ENCODE measurements at places on chromosomes 13 and 19.

GRCh38 chr13:27665333-27665732 is 43.6 kb downstream of the POLR1D start:
- DNase-seq = no peak

DNA sequence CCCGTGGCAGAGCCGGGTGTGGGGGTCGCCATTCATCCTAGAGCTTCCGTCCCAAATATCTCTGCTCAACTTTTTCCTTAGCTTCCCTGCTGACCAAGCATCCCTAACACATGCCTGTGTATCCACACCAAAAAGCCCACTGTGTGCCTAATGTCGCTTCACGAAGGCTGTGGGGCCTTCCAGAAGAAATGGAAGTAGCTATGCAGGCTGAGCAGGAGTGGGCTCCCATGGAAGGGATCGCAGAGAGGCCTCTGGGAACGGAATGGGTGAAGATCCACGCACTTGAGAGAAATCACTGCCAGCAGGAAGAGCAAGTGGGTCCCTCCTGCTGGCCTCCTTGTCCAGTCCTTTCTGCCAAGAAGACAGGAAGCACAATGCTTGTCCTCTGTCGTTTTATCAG is 136.0 kb downstream of the SOX1 start:
- DNase-seq = no peak

DNA sequence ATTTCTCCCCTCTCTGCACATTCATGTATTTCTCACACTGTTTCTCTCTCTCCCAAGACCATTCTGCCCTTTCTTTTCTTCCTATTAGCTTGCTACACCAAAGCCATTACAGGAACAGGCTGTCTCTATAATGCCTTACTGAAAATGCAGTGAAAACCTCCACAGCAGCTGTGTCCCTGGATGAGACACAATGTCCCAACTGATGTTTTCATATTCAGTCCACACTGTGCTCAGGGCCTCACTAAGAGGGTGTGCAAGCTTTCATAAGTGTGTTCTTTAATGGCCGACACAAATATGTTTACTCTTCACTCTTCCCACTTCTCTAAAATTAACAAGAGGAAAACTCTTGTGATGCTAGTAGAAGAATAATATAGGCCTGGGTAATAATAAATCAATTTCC is 163.4 kb downstream of the KCTD12 start:
- no peak for DNase-seq

DNA sequence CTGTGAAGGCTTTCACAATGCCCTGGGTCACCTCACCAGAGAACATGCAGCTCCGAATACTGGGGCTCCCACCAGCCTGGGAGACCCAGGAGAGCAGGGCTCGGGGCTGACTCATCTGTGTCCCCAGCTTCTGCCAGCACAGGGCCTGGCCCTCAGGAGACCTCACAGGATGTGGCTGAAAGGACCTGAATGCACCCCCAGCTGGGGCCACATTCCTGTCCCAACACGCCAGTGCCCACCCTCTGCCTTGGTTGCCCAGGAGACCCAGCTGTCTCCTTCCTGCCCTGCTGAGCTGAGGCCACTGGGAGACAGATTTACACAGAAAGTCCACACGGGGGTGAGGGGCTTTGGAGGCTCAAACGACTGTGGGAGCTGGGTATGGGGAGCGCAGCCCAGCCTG is 11.9 kb downstream of the BCAT2 start:
- DNase-seq = no peak

DNA sequence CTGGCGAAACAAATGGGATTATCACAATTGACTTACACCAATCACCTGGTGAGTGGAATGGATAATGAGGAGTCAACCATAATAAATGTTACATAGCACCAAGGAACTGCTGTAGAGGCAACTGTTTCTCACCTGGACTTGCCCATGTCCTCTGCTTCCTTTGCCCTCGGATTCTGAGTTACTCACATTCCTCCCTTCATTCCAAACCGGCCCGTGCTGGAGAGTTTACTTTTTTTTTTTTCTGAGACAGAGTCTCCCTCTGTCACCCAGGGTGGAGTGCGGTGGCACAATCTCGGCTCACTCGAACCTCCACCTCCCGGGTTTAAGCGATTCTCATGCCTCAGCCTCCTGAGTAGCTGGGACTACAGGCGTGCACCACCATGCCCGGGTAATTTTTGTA is 41.5 kb upstream of the TSC22D1 start:
- DNase-seq = no peak

DNA sequence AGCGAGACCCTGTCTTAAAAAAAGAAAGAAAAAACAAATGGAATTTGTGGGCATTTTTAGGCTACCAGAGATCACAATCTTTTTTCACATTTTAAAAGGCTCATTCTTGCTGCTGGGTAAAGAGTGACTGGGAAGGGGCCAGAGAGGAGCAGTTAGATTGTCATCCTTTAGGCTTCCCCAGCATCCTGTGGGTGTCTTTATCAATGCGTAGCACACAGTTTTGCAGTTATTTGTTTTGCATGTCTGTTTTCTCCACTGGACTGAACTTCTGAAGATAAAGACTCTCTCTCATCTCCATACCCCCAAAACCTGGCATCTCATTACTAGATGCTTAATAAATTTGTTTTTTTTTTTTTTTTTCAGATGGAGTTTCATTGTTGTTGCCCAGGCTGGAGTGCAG is 2.1 kb upstream of the UTP14C start:
- no peak for DNase-seq

GRCh38 chr19:34256835-34257558 is 2.6 kb downstream of the GARRE1 start:
- DNase-seq = no peak

- no peak for DNase-seq
Observed at GRCh38 chr13:45943120-45943519, 91.6 kb upstream of the SIAH3 start.

GRCh38 chr13:45700971-45701900 is 884 bp upstream of the CBY2 start:
- no peak for DNase-seq

DNA sequence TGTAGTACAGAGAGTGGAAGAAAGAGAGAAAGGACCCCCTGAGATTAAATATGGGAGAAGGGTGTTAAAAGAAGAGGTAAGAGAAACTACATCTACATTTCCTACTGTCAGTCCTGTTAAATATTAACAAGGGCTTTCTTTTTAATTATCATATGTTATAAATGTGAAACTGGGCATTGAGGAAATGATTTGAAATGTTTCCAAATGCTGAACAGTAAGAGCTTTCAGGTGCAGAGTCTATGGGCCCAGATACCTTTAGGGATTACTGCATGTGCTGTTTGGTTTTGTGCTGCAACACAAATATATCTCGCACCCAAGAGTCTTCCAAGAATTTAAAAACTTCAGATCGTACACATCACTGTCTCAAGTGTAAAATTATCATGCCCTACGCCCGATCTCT is 176.3 kb downstream of the RBM26 start:
- no peak for DNase-seq

GRCh38 chr13:98265692-98266551 is 88.9 kb upstream of the RNF113B start:
- no peak for DNase-seq

DNA sequence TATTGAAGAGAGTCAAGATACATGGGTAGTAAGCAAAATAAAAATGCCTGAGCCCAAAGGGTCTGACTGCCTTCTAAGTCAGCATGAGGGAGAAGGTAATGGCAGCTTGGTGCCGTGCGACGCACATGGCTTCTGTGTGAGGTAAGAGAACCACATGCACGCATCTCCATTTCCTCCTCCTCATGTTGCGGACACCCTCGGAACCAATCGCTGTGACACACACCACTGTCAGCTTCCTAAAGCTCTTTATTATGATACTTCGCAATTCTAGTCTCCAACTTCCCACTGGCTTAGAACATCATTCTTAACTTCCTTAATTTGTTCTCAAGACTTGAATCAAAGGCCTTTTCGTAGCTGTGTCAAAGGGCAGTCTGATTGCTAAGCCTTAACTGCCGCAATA is 170.1 kb downstream of the OXGR1 start:
- DNase-seq = no peak

DNA sequence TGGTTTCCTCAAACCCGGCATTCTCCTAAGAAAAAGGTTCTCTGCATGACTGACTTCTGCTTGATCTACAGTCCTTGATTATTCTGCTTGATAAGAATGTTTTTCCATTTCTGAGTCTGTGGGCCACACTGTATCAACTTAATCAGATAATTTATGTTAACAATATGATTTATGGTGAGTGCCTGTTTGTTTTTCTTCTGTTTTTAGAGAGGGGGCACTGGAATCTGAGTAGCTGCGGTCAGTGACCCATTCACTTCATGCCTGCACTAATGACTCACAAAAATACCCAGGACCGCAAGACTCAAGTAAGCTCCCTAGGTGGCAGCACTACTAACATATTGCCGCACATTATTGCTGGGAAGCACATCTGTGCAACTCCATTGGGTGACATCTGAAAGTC is 542.3 kb upstream of the ATXN8OS start:
- peak; percentile 63 for DNase-seq

DNA sequence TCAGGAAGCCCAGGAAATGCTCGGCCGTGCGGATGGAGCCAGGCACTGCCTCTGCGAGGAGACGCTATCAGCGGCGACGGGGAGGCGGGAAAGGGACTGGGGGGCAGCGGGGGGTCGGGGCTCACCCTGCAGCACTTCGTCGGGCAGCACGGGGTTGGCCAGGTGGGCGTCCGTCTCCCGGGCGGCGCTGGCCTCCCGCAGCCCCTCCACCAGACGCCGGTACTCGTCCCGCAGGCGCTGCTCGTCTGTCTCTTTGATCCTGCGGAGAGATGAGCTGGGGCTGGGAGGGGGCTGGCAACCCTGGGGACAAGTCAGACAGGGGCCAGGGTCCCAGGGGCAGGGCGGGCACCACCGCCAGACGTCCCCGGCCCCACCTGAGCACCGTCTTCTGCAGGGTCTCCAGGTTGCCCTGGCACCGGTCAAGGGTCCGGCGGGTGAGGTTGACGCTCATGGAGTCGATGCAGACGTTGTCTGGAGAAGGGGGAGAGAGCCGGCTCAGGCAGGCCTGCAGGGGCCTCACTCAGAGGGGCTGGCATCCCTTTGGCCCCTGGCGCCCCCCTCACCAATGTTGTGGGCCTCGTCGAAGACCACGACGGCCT is 6.4 kb downstream of the ERCC2 start:
- no peak for DNase-seq

DNA sequence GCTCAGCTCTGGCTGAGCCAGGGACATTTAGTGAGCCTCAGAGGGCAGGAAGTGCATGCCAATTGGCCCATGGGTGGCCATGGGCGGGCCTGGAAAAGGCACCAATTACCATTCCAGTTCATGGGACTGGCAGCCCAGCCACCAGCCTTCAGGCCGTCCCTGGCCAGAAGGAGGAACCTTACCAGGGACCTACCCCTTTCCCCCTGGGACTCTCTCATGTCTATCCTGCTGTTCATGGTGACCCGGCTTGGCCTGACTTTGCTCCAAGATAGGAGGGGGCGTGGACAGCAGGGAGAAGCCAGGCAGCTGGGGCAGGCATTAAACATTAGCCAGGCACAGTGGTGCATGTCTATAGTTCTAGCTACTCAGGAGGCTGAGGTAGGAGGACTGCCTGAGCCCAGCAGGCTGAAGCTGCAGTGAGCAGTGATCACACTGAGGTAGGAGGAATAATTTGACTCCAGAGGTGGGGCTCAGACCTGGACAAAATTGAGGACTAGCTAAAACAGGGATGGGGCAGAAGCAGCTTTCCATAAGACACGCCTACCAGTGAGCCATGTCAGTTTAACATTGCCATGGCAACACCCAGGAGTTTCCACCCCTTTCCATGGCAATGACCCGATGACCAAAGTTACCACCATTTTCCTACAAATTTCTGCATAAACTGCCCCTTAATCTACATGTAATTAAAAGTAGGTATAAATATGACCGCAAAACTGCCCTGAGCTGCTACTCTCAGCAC is 14.3 kb upstream of the ZNF426 start:
- no peak for DNase-seq

DNA sequence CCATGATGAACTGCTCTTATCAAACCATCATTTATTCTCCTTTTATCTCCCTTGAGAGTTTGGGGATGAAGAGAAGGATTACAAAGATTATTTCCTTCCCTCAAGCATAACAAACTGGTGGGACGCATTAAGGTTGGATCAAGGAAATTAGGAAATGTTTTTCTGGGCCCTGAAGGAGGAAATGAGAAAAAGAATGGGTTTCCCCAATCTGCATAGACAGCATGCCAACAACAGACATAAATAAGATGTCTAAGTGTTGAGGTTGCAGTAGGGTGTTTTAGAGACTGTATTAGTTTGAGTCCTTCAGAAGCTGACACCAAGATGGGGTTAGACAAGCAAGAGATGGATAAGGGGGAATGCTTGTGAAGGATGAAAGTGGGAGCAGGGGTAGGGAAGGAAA is 7.3 kb downstream of the EPSTI1 start:
- no peak for DNase-seq

GRCh38 chr13:99087954-99088491 is 110.2 kb upstream of the DOCK9 start:
- DNase-seq = no peak

DNA sequence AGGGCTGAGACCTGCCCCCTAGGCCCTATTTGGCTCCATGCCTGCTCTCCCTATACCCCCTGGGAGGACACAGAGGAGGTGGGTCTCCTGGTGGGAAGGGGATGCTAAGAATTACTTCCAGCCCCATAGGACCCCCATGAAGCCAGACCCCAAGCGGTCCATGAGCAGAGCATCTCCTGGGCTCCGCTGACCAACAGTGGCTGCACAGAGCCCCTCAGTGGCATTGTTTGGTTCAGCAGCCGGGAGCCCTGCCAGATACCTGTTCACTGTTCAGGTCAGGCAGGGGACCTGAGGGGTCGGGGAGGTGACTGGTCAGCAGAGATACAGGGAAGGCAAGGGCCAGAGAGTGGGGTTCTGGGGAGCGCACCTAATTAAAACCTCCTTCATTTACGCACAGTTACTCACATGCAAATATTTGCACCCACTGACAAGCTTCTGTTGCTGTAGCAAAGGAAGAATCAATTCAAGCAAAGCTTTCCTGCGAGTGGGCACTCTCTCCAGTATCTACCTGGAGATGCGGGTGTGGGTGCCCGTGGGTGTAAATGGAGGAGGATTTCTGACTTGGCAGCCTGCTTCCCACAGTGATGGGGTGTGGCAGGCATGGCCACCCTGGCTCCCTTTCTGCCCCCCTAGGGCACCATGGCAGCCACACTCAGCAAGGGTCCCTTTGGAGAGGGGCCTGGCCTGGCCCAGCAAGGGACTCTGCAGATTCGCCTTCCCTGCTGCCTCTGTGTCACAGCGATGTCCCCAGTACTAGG is 83.5 kb downstream of the CHST8 start:
- DNase-seq = no peak

DNA sequence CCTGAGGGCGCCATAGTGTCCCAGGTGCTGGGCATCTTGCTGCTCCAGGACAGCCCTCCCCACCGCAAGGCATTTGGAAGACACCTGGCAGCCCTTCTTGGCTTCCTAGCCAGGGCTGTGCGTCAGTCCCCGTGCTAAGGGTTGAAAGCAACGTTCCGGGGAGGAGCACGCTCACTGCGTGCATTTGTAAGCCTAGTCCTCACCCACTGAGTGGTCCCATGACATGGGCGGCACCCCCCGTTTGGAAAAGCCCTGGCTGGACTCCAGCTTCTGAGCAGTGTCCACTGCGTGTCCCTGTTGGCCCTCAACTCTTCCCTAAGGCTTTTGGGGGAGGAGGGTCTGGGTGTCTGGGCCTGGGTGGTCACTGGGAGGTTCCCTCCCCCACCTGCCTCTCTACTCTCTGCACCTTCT is 76.3 kb upstream of the GPR183 start:
- DNase-seq = no peak

All from non-pigmented ciliary epithelial cell (primary cell).